ENCODE measurements at places on chromosomes 6 and 20. TPM values are rescaled to one million over a fixed set of nuclear protein-coding genes. Genes with fewer than 3 reads are reported as not detected.
A peak's percentile ranks its signal among the peaks of the same experiment; 100 is the strongest.

GRCh38 chr6:145155411-145155810, 579.9 kb downstream of the EPM2A start:
- DNase-seq = no peak

DNA sequence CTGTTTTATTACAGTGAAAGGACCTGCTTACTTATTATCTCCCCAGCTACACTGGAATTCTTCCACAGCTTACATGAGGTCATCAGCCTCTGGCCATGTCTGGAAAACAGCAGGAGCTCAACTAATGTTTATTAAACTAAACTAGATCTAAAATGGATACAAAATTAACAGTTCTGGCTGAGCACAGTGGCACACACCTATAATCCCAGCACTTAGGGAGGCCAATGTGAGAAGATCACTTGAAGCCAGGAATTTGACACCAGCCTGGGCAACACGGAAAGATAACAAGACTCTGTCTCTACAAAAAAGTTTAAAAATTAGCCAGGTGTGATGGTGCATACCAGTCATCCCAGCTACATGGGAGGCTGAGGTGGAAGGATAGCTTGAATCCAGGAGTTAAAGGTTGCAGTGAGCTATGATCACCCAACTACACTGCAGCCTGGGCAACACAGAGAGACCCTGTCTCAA, 220.8 kb upstream of the MARCKS start:
- no peak for DNase-seq

DNA sequence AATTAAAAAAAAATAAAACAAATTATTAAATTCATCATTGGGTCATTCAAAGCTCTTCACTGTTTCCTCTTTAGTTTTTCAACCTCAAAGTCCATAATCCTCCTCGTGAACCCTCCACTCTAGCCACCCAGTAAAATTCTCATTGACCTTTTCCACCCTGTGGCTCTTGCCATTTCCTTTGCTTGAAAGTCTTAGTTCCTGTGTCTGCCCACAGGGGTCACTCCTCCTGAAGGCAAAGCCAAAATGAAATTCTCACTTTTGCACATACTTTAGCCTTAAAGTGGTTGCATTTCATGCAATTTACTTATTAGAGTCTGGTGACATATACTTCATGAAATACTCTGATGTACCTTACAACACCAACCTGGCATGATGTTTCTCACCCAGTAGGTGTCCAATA, 263.7 kb downstream of the BMP2 start:
- DNase-seq = no peak

- no peak for DNase-seq
Measured at GRCh38 chr6:137874204-137875057, 7.4 kb downstream of the TNFAIP3 start.

DNA sequence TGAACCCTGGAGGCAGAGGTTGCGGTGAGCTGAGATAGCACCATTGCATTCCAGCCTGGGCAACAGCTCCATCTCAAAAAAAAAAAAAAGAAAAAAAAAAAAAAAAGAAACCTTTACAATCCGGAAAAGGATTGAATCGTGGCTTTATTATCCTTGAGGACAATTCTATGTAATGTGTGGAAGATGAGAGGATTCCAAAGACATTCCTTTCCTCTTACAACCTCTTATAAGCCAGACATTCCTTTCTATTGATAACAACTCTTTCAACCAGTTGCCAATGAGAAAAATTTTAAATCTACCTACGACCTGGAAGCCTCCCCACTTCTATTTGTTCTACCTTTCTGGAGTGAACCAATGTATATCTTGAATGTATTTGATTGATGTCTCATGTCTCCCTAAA, 91.2 kb upstream of the EEF1E1 start:
- DNase-seq = no peak

- DNase-seq = no peak
Measured at GRCh38 chr20:23266530-23267398, 83.8 kb upstream of the NXT1 start.

The ZNF165 gene
- total RNA-seq = 2.9 TPM

The BPIFB1 gene
- total RNA-seq = not detected

The MYLK2 gene
- total RNA-seq = 9.3 TPM

DNA sequence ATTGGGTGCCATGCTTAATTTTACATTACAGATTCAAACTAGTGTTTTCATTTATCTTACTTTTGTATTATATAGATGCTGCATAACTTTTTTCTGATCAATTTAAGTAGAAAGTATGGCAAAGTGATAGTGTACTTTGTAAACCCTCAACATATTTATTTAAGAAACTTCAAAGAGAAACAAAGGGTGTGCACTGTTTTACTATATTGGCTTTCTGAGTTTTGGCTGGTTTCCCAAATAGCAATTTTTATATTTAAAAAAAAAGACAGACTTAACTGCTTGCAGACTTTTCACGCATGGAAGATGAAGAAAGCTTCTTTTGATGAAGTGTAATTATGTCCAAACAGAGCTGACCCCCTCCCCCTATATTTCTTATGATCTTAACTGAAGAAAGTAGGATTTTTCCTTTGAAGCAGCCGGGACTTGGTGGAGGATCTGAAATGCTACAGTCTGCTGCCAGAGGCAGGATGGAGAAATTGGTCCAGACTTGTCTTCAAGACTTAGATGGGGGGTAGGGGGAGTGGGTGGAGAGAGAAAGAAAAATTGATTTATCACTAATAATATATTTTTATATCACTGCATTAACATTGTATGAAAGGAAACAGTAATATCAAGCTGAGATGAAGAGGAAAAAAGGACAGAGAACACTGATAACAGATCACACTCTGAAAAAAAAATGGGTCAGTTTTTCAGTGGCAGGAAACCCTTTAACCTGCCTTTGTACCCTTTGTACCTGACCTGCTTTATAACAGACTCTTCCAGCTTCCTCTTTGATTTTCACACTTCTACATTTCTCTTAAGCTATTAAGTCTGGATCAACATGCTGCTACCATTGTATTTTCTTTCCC, 56.0 kb upstream of the SUPT3H start:
- DNase-seq = no peak

The PLG gene
- not detected for total RNA-seq

DNA sequence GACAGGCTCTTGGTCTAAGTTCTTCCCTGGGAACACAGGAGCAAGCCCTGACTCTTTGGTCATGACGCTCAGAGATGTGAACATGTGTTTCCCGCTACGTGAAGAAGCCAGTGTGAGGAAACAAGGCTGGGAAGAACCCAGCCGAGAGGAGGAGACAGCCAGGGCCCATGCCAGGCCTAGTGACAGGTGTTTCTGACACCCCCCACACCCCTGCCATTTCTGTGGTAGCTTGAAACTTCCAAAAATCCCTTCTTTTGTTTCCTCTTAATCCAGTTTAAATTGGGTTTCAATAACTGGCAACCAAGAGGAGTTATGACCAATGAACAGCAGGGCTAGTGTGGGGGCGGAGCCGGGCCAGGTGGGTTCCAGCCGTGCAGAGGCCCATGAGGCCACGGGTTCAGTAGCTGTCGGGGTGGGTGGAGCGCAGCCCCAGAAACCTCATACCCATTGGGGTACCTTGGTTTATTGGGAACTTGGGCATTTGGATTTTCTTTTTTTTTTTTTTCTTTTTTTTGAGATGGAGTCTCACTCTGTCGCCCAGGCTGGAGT, 33.5 kb downstream of the WRNIP1 start:
- DNase-seq = no peak

The HLA-DOA gene
- total RNA-seq = 83.3 TPM

The MICB gene
- total RNA-seq = 0.78 TPM

The EGFL8 gene
- total RNA-seq = 6.9 TPM

DNA sequence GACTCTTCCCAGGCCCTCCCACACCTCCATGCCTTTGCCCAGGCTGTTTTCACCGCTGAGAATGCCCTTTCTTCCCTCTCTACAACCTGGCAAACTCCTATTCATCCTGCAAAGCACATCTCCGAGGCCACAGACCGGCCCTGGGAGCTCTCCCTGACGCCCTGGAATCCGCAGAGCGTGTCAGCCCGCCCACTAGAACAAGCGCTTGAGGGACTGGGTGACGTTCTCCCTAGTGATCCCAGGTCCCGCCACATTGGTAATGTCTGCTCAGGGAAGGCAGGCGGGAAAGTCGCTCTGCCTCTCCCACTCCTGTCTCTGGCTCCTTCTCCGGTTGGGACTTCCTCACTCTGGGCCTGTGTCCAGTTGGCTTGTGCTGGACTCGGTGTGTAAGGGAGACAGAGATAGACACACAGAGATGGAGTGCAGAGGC, 61.6 kb downstream of the SRC start:
- no peak for DNase-seq

DNA sequence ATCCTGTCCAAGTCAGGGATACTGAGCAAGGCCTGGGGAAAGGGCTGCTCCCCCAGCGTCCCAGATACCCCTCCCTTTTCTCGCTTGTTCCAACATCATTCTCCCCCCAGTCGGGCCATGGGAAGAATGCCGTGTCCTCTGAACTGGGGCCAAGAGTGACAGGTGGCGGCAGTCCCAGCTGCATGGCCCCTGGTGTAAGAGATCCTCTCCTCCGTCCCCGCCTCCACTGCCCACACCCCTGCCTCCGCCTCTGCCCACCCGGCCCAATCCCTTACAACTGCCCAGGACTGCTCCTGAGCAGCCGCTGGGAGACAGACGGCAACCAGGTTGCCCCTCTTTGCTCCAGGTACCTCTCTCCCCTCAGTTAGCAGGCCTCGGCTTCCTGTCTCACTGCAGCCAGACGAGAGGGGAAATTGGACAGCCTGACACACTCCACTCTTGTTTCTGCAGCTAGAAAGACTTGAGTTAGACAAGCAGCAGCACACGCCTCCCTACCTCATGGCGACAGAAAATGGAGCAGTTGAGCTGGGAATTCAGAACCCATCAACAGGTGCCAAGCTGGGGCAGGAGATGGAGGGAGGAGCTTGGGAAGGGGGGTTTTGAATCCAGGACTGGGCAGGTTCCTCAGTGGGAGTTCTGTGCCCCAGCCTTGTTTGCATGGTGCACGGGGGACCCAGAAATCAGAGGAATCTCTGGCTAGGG, at the start of gene MYLK2:
MYLK2 (plus strand) TSS at position 274 of the 702 bp plus-strand sequence; CDS start at position 499, 225 bp downstream.
- peak; percentile 82 for DNase-seq

The SPEF1 gene
- total RNA-seq = 0.66 TPM

DNA sequence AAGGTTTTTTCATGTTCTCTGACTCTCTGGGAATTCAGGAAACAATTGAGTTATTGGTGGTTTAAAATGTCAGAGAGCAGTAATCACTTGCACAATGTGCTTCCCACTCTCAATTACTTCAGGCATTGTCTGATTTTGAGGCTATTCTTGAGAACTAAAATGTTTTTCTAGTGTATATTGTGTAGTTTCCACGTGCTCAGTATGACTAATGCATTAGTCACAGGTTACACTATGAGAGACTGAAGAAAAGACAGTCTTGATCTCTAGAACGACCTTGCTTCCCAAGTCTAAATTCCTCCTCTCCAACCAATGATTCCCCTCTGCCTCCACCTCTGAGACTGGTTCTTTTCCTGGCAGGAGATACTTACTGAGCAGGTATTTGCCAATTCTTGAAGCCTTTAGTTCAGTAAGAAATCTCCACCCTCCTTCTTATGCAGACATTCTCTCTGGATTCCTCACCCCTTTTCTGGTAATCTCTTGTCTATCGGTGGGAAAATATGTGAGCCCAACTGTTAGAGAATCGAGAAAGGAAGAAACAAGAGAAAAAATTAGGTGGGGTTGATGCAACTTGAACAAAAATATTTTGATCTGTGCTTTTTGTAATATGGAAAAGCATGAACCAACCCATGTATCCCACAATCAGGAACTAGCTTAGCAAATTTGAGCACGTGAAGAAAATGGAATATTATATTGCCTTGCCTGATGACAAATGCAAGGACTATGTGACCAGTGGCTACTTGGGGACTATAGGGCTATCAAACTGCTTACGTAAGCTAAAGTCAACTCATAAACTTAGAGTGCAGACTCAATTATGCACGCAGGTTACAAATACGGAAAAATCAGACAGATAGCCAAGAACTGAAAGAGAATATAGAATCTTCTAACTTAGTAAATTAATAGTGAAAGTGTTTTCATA, 61.1 kb upstream of the SLC22A16 start:
- no peak for DNase-seq

DNA sequence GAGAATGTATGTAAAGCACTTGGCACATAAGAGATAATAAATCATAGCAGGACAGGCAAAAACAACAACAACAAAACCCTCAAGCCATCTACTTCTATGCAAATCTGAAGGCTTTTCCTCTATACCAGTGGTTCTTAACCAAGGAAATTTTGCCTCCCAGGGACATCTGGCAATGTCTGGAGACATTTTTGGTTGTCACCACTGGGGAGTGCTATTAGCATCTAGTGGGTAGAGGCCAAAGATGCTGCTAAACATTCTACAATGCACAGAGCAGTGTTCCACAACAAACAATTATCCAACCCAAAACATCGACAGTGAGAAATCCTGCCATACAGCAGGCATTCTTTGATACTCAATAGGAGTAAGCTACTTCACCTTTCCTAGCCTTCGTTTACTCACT, 28.2 kb downstream of the NDRG3 start:
- DNase-seq = no peak

DNA sequence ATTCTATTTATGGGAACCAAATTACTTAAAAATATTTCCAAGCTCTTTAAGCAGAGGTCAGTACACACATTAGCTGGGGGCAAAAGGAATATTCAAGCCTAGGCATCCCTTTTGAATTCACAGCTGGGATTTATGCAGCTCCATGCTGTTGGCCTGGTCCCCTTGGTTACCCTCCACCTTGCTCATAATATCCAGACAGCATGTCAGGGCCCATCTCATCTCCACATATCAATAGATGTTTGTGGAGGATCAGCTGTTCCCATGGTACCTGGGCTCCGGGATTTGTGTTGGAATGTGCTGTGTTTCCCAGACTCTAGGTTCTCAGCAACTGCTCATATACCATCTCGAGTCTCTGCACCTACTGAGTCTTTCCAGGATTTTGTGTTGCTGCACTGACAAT, 534.8 kb downstream of the BMP2 start:
- DNase-seq = no peak

The ISM1 gene
- total RNA-seq = 3.1 TPM

The YIPF3 gene
- total RNA-seq = 79.4 TPM
